ENCODE measurements at places on chromosomes 11 and 22.

DNA sequence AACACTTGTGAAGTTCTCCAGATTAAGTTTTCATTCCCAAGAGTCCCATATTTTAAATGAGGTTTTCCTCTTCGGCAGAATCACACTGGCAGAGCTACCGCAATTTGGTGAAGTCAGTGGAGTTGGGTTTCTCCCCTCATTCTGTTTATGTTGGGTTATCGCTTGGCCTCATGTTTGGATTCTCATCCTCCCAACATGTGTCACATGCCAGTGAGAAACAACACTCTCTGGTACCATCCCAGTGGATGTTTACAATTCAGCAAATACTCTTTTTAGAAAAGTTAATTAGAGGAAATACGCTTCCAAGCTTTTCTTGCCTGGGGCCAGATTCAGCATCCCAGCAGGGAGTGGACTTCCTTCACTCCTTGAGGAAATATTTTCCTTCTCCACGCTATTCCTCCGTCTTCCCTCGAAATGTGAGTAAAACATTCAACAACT lies 2.1 kb downstream of the PAMR1 start:
- no peak for DNase-seq

DNA sequence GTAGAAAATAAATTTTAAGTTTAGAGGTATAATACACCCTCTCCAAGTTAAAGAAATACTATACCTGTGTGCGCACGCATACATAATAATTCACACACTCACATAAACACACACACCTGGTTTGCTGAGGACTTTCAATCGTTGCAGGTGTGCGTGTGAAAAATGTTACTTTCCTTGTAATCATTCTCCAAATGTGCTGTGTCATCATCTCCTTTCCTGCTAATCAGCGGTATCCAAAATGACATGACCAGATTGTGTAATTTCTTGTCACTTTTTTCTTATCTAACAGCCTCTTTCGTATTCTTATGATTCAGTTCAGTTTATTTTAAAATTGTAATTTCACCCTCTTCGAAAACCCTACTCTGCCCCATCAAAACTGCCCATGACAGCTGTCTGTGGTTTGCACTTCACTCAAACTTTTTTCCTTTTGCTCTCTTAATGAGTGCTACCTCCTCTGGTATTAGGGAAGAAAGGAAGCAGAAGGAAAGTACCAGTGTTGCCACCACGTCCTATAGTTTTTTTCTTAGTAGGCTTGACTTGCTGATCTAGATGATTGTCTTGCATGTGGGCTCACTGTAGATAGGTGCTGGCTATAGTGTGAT lies 651.2 kb downstream of the CNTN5 start:
- no peak for DNase-seq

GRCh38 chr11:42234451-42234951 lies 775.0 kb upstream of the LRRC4C start:
- DNase-seq = no peak

DNA sequence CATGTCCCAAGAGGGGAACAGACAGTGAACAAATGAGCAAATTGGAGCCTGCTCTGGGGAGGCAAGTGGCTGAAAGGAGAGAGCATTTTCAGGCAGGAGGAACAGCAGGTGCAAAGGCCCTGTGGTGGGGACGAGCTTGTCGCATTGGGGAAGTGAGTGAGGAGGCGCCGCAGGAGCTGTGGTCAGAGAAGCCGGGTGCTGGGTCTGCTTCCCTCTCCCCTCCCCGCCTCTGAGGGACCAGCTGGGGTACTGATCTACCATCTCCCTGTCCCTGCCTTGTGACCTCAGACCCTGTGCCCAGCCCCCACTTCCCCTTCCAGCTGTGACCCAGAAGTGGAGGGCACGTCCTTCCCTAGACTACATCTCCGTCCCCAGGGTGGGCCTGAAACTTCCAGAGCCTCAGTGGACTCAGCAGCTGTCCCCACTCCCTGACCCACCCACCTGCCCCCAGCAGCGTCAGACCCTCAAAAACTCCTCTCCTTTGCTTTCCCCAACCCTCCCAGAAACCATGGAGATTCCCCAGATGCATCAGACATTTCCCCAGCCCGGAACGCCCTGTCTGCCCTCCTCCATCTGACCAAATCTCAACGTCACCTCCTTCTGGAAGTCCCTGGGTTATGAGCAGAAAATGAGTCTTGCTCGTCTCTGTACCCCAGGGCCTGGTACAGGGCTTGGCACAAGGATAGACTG lies 19.7 kb upstream of the PDGFB start:
- no peak for DNase-seq

DNA sequence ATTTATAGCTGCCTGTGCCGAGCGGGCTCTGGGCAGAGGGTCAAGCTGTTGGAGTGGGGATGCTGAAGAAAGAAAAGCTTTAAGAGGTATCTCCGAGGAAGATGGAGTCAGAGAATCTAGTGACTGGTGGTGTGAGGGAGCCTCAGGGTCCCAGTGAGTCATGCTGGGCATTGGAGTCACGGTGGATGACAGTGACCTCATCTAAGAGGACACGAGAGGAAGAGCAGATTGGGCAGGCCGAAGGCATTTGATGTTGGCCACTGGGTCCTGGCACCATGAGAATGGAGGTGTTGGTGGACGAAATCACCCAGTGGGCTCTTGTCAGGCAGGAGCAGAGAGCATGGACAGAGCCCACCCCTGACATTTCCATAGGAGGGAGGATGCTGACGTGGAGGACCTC lies 68.4 kb downstream of the TBC1D22A start:
- peak; percentile 24 for DNase-seq

DNA sequence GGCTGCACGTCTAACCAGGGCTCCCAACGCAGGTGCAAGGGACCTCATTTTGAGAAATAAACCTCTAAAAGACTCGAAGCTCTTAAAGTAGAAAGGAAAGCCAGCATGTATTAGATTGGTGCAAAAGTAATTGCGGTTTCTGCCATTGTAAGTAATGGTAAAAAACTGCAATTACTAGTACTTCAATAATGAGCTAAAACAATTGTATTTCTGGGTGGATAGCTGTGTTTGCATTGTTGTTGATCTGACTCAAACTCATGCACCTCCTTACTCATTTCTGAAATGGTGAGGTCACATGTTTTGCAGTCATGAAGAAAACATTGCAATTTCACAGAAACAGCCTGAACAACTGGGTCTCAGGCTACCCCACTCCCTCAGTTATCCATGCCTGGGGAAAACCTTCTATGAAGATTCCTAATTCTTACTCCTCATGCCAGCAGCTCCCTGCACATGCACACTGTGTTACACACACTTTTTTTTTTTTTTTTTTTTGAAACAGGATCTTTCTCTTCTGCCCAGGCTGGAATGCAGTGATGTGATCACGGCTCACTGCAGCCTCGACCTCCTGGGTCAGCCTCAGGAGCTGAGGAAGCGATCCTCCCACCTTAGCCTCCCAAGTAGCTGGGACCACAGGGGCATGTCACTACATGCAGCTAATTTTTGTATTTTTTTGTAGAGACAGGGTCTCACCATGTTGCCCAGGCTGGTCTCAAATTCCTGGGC lies 24.6 kb downstream of the VWCE start:
- DNase-seq = no peak

DNA sequence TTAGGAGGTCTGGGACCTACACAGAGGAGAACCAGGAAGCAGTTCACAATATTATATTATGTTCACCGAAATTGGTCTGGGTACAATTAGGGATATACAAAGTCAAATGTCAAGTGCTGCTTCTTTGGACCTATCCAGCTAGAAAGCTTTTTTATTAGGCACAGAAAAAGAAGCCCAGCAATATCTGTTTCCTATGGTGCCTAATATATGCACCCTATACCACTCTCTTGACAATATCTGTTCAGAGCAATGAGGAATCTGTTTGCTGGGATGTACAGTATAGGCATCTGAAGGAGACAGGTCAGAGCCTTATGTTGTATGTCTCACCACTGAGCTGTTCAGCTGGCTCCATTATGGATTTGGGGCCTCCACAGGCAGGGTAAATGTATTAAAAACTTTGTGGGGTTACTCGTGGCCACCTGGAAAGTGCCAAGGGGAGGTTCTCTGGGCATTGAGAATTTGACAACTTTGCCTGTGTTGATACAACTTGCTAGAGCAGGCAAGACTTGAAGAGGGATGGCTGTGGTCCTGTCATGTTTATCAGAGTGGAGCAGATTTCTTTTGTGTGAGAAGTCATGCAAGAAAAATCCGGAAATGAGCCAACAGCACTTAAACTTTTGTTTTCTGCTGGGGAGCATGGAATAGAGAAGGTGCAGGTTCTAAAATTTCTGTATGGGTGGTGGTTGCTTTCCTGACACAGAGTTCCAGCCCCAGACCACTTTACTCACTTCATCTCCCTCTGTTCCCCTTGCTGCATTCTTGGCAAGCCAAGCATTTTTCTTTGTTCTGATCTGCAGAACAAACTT lies 10.1 kb downstream of the STIM1 start:
- no peak for DNase-seq

DNA sequence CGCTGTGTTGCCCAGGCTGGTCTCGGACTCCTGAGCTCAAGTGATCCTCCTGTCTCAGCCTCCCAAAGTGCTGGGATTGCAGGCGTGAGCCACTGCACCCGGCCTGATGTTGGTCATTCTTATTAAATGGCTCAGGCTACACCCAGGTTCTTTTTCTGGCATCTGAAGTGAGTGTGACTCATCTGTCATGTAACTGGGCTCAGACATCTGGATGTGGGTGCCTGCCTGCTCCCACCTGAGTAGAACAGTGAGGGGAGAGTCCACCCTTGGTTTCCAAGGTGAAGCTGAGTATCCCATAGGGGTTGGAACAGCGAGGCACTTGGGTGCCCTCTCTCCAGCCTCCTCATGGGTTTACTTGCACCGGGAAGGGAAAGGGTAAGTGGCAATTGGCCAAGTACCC lies 36.7 kb upstream of the EIF3D start:
- no peak for DNase-seq

DNA sequence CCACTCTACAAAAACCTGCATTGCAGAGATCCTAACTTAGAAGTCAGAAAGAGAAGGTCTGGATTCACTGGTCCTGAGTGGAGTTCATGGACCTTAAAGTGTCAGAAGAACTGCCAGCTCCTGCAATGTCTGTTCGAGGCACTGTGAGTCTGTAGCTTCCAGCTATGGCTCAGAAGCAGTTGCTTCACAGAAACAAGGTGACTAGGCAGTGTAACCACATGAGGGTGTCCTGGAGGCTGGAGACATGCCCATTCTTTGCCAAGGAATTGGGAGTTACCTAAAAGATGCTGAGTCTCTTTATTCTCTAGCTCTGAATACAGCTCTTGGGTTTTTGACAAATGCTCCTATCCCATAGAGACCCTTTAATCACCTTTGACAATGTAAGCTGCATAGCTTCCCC lies 130.5 kb downstream of the SPON1 start:
- no peak for DNase-seq

GRCh38 chr22:28869736-28870135 lies 13.6 kb upstream of the ZNRF3 start:
- no peak for DNase-seq

DNA sequence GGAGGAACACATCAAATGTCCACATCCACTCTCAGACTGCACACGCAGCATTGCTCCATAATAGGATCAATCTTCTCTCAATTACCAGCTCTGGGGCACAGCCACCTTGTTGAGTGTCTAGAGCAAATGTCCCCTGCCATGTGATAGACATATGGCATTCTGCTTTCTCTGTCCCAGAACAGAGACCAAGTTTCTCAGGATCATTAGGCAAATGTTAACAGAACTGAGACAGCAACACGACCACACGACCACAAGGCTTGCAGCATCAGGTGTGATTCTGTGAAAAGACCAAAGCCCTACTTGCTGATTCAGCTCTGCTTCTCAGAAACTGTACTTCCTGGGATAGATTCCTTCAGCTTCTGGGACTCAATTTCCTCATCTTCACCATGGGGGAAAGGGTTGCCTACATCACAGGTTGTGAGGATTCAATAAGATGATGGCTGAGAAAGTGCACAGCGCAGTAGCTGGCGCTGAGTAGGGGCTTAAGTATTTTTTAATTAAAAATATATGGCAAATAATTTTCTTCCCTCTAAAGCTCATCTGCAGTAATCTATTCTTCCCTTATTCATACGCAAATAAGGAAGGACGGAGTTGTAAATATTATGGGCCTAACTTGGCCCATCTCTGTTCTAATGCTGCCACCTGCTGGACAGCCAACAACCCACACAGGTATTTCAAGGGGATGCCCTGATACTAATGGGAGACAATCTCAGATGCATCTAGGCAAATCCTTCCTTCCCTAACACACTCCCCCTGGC lies 54.3 kb upstream of the USP47 start:
- DNase-seq = peak; percentile 84

- no peak for DNase-seq
Observed at GRCh38 chr11:122307476-122308035, 191.5 kb upstream of the BLID start.

DNA sequence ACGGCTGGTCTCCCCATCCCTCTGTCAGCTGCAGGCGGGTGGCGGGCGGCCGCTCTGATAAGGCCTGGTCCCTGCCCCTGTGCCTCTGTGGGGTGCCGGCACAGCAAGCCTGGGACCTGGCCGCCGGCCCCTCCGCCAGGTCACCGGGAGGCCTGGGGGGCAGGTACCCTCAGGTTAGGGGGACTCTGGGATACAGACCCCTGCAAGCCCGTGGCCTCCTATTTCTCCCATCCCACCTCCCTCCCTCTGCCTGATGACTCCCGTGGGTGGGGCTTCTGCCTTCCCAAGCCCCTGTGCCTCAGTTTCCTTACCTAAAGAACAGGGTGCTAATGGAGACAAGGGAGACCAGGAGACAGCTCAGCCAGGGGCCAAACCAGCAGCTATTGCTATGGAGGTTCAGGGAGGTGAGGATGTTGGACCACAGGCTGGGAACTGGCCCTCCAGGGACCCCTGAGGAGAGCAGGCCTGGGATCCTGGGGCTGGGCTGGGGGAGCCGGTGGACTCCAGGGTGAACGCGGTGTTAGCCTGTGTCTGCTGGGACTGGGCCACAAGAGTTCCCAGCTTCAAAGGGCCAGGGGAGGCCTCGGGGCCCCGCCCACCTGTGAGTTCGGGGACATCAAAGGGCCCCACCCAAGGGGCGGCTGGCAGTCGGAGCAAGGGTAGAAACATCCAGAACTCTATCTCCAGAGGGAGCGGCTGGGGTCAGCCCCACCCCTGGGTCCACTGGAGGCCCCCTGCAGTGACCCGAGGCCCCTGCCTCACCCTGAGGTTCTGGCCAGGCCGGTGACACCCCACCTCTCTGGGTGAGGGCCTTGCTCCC lies 32.0 kb upstream of the TH start:
- DNase-seq = no peak

- DNase-seq = no peak
Observed at GRCh38 chr11:100356035-100356434, 331.1 kb upstream of the ARHGAP42 start.

GRCh38 chr22:46089426-46090035 lies 60.8 kb upstream of the PPARA start:
- DNase-seq = no peak

- no peak for DNase-seq
Observed at GRCh38 chr11:103696123-103696522, 340.3 kb upstream of the DDI1 start.

Measured in activated CD8-positive, alpha-beta memory T cell treated with anti-CD3 and anti-CD28 coated beads for 24 hours (primary cell).